RKO (cell line): ENCODE measurements at places on chromosomes 3 and 15.

DNA sequence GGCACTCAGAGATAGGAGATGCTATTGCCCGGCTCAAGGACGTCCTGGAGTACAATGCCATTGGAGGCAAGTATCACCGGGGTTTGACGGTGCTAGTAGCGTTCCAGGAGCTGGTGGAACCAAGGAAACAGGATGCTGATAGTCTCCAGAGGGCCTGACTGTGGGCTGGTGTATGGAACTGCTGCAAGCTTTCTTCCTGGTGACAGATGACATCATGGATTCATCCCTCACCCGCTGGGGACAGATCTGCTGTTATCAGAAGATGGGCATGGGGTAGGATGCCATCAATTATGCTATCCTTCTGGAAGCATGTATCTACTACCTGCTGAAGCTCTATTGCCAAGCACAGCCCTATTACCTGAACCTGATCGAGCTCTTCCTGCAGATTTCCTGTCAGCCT lies 26.4 kb downstream of the BCL2A1 start:
- DNase-seq = no peak

DNA sequence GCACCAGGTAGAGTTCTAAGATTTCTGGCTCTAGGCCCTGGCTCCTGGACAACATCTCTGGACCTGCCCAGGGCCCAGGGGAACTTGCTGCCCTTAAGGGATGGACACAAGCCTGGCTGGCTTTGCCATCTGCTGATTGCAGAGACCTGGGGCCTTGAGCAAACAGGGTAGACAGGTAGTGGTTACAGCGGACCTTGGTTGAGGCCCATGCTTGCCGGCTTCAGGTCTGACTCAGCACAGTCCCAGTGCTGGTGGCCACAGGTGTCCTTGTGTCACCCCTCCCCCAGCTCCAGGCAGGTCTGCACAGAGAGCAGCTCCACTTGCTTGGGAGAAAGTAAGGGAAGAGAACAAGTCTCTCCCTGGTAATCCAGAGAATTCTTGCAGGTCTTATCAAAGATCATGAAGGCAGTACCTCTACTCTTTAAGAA lies 15.9 kb upstream of the ACTL6A start:
- no peak for DNase-seq

- no peak for DNase-seq
Observed at GRCh38 chr3:70999730-71000129, 583.8 kb downstream of the FOXP1 start.

GRCh38 chr3:12440927-12441714 lies 43.2 kb upstream of the TSEN2 start:
- DNase-seq = no peak

GRCh38 chr3:124336067-124336656 lies 344.2 kb upstream of the ROPN1 start:
- DNase-seq = no peak

- no peak for DNase-seq
Observed at GRCh38 chr3:124084022-124084881, 92.3 kb upstream of the ROPN1 start.

DNA sequence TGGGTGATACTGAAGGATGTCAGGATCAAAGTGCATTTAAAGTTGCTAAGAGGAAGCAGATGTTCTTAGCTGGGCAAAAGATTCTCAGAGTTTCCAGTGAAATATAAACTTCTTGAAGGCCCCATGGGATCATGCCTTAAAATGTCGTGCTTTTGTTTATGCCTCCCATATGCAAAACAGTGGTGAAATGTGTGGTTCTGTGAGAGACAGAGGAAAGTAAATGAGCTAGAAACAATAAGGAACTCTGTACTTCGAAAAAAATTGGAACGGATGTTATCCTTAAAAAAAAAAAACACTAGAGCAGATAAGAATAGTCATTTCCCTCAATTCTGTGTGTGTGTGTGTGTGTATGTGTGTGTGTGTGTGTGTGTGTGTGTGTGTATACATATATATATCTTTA lies 497.0 kb upstream of the TBL1XR1 start:
- DNase-seq = no peak

DNA sequence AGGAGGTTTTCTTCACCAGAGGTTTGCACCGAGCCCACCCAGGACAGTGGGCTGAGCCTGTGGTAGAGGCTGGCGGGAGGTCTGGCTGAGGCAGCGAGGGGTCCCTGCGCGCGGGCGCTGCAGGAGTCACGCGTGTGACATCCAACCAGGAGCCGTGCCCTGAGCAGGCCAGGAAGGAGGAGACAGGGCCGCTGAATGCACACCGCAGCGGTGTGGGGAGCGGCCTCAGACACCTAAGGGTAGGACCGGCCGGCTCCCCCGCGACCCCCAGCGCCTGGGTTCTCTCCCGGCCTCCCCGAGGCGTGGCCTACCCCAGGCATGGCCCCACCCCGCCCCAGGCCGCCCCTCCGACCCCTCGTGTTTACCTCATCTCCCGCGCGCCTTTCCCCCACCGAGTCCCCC lies 412 bp downstream of the SLC41A3 start:
- peak; percentile 66 for DNase-seq

DNA sequence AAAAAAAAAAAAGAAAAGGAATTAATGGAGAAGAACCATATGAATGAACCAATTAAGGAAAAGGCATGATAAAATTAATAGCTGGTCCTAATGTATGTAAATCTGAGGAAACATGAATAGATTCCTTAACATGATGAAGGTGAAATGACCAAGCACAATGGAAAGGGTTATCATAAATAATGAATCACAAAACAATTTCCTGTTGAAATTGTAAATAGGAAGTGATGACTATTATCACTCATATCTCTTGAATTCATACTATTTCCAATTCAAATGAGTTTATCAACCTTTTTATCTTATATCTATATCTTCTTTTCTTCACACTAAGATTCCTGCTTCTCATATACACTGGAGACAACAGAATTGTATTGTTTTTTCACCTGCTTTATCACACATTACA lies 32.0 kb downstream of the AADACL2 start:
- DNase-seq = peak; percentile 18

DNA sequence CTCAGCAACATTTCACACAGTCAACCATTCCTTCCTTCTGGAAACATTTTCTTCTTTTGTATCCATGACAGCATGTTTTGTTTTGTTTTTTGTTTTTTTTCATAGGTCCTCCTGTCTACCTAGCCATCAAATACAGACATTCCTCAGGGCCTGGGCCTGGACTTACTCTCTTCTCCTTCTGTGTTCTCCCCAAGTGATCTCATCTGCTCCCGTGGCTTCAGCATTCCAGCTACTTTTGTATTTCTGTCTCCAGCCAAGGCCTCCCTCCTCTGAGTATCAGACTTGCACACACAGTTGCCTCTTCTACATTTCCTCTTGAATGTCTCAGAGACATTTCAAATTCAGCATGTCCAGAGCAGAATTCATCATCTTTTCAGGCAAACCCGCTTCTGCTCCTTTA lies 82.4 kb downstream of the HCN4 start:
- no peak for DNase-seq

- DNase-seq = no peak
Observed at GRCh38 chr3:129360171-129360611, 68.2 kb downstream of the EFCAB12 start.
